ENCODE measurements at places on chromosomes 12 and 14.

DNA sequence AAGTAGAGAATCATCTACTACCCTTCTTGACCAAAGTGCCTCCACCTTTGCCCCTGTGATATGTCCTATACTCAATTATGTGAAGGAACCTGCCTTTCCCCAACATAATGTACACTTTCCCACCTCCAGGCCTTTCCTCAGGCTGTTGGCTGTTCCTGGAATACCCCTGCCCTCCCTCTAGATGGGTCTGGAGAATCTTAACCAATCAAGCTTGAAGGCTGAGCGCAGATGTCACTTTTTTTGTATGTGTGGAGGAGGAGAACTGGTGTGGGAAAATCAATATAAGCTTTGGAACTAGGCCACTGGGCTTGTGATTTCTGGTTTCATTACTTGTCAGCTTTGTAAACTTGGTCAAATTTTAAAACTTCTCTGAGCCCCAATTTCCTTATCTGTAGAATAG, 4.7 kb downstream of the BMAL2 start:
- DNase-seq, result no peak

DNA sequence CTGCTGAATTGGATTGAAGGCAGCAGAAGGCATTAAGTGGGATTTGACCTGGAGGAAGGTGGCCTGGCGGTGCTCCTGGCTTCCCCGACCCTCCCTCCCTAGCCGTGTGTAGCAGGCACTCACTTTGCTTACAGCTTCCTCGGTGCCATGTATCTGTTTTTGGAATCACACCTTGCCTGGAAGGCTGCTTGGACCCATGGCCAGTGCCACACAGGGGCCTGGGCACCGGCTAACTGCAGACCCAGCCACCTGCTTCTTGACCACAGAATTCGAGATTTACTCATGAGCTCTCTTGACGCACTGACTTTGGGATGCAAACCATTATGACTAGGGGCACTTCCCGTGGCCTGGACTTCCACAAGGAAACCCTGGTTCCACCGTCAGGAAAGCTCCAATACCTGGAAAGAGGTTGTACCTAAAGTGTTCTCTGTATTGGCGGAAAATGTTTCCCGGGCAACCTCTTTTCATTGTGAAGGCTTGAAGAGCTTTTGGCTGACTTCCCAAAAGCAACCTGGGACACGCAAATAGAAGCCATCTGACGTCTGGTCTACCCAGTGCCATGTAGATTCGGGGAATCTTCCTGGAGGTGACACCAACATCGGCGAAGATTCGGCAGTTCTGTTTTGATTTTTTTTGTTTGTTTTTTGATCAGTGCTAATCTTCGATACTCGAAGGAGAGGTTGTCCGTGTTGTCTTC, 125.6 kb upstream of the RTL1 start:
- DNase-seq, result no peak

DNA sequence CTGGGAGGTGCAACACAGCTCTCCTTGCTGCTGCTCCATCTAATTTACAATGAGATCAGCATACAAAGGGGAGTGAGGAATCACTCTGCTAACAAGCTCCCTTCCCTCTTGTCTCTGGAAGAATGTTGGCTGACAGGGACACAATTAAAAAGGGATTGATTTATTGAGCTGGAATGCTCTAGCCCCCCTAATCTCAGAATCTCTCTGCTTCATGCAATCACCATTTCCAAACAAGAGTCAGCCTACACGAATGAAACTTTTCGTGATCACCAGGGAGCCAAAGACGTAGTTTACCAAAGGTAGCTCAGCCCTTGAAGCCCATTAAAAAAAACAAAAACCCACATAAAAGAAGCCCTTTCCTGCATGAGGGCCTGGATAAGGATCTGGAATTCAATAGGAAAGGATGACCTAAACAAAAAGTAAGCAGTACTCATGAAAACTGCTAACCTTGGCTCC, 223.8 kb downstream of the C12orf75 start:
- no peak for DNase-seq

GRCh38 chr12:93536766-93537488, 35.5 kb upstream of the SOCS2 start:
- no peak for DNase-seq

GRCh38 chr12:53625373-53625945, 723 bp downstream of the ATF7 start:
- no peak for DNase-seq

DNA sequence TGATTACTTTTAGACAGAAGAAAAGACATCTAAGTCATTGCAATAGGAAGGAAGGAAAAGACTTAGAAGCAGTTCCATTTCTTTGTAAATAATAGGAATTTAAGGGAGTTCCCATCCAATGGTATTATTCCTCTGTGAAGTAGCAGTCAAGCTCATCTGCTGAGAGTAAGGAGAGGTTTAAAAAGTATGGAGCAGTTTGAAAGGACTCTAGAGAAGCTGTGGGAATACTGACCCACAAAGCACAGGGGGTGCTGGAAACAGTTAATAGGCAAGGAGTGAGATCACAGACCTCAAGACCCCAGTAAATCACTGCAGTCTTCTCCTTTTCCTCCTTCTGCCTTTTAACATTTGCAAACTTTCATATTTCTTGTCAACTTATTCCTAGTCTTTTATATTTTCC, 428.5 kb downstream of the ADAMTS20 start:
- DNase-seq, result no peak

DNA sequence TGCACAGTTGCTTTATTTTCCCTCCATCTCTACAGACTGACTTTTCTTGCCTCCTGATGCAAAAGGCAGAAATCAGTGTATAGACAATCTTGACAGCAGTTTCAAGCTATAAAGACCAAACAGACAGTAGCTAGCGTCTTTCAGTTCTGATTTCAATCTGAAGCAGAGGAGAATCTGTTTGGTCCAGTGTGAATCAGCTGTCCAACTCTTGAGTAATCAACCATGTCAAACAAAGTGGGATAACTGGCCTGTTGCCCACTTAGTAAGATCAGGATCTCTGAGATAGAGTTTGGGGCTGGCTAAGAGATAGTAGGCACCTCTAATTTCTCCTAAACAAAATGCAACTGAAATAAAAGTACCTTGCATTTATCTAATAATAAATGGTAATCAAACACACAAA, 797.4 kb upstream of the FBXO33 start:
- no peak for DNase-seq

GRCh38 chr12:29769162-29769858, 14.4 kb downstream of the TMTC1 start:
- DNase-seq, result no peak

DNA sequence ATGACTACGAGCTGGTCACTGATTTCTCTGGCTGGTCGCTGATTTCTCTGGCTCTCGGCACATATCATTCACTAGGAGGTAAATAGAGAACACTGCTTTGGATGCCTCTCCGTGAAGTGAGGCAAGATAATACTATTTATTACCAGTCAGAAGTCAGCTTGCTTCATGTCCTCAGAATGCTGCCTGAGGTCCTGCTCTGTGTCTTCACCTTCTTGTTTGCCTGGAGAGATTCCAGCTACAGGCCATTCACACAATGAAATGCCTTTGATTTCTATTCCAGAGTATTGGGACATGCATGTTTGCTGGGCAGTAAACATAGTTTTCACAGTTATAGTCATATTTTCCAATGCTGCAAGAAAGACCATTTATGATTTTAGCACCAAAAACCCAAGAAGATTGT, 106.7 kb downstream of the AEBP2 start:
- no peak for DNase-seq

- no peak for DNase-seq
These were observed 6.3 kb downstream of the GON7 start for GRCh38 chr14:93200553-93200952.

DNA sequence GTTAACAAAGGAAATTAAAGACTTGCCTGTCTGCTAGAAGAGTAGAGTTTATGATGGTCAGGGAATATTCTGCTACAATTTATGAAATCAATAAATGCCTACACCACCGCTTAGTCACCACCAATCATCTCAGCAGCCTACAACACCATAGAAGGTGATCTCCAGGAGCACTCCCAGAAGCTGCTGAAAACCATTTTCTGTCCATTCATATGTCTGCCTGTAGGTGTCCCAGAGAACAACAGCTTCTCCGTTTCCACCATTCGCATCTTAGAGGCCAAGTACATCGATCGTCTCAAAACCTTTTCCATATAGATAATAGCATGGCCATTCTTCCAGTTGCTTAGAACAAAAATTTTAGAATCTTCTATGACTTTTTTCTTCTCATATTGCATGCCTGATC, 303.4 kb downstream of the KCNC2 start:
- DNase-seq, result no peak

DNA sequence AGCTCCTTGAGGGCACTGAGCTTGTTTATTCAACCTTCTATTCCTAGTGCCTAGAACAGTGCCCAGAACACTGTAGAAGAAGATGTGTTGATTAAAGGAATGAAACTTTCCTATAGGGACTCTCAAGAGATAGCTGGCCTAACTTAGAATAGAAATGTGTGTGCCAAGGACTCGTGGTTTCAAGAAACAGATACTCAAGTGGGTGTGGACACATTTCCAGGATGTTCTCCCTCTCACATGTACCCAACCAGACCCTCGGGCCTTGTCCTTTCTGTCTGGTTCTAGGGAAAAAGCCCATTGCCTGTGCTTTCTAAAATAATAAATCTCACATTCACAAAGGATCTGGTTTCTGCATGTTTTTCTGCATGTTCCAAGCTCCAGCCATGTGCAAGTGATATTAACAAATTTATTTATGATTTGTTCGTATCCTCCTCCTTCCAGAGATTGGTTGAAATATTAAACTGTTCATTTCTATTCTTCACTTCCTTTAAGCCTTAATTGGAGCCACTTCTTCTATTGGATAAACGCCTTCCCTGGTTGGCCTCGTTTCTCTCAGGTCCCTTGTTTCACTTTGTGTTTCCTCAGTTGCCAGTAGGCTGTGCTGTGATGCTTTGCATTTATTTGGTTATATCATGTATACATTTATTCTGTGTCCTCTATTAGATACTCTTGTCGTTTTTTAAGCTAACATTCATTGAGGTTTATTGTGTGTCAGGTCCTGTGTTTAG, 89.8 kb downstream of the CRADD start:
- DNase-seq, result no peak

DNA sequence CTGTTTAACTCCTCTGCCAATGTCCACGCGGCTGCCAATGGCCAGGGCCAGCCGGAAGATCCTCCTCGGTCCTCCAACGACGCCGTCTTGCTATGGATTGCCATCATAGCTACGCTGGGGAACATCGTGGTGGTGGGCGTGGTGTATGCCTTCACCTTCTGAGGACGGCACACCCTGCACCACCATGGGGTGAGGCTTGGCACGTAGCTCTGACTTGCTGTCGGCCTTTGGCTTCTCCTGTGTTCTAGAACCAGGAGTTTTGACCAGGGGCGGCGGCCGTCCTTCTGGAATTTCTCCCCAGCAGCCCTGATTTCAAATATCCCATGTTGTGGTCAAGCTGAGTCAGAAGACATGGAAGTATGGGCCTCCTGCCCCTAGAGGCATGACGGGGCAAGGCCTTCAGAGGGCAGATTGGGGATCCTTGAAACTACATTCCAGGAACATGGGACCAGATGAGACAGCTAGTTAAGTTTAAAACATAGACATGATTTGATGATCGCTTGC, 47.5 kb downstream of the C14orf132 start:
- no peak for DNase-seq

DNA sequence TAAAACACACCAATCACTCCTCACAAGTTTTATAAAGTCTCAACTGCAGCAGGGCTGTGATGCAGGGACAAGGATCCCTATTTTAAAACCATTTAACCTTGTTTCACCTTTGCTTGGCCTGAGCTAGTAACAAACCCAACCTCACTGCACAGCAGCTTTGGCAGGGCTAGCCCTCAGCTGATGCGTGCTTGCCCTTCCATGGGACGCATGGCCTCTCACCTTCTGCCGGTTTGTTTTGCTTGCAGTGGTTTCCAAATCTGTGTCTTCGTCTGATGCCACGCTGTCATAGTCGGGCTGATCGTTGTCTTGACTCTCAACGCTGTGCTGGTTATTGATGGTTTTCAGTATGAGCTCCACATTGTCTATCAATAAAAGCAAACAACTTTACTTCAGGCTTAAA, 43.3 kb downstream of the GIT2 start:
- DNase-seq, result no peak

DNA sequence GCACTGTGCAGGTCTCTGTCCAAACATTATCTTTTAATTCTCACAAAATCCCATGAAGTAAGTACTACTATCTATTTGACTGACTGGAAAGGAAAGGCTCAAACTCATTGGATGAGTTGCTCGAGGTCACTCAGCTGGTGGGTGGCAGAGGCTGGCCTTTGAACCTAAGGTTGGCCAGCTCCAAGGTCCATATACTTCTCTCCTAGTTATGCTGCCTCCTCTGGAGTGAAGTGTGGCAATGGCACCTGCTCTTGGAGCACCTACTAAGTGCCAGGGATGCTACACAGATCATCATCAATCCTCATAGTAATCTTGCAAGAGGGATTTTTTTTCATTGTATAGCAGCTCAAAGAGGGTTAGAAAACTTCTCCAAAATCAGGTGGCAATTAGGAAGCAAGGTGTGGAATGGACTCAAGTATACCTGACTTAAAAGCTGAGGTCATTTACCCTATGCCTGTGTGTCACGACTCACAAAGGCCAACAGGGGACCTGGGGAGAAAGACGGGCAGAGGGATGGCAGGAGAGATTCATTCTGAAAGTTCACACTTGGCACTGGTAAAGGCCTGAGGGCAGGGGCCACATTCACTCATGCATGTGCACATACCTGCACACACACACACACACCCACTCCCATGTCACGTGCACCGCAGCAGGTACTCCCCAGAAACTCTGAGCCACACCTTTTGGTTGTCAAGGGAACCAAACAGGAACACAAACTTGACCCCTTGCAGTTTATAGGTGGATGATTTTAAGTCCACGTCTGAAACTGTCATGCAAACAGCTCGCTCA, 146.4 kb downstream of the FOXN3 start:
- DNase-seq, result peak; percentile 55

- no peak for DNase-seq
These were observed 10.5 kb upstream of the ZNF385A start for GRCh38 chr12:54394986-54395385.

DNA sequence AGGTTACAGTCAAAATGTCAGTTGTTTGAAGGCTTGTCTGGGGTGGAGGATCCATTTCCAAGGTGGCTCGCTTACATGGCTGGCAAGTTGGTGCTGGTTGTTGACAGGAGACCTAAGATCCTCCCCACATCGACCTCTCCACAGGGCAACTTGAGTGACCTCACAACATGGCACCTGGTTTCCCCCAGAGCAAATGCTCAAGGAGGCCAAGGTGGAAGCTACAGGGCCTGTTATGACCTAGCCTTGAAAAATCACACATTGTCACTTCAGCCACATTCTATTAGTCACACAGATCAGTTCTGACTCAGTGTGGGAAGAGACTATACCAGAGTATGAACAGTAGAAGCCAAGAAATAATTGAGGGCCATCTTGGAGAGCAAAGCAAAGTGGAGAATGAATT, 11.3 kb upstream of the GNG2 start:
- no peak for DNase-seq

DNA sequence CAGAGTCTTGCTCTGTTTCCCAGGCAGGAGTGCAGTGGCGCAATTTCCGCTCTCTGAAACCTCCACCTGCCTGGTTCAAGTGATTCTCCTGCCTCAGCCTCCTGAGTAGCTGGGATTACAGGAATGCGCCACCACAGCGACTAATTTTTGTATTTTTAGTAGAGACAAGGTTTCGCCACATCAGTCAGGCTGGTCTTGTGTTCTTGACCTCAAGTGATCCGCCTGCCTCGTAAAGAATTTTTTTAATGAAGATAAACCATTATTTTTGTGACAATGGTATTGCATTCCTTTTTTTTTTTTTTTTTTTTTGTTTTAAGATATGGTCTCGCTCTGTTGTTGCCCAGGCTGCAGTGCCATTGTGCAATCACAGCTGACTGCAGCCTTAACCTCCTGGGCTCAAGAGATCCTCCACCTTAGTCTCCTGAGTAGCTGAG, 25.8 kb downstream of the ACVR1B start:
- no peak for DNase-seq

GRCh38 chr12:24773996-24774395, 174.9 kb downstream of the BCAT1 start:
- DNase-seq, result no peak

All from memory B cell (primary cell).